ENCODE measurements at places on chromosomes 3 and 15.

- no peak for DNase-seq
These were observed 90.7 kb downstream of the IGF2BP2 start for GRCh38 chr3:185733980-185734724.

DNA sequence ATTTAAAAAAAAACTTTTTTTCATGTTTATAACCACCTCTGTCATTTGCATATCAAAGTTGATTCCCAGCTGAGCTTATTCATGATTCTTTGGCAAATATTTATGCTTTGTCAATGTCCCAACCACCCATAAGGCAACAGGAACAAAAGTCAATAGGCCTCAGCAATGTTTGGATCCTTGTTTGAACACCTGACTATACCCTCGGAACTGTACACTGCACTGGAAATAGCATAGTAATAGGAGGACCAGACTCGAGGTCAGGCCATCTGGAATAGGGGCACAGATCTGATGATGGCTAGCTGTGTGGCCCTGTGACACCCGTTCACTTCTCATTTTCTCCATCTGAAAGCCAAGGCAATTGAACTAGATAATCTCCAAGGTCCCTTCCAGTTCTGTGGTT is 301.7 kb upstream of the ATP11B start:
- DNase-seq: no peak

- no peak for DNase-seq
These were observed 248.2 kb upstream of the GPR149 start for GRCh38 chr3:154678041-154678654.

DNA sequence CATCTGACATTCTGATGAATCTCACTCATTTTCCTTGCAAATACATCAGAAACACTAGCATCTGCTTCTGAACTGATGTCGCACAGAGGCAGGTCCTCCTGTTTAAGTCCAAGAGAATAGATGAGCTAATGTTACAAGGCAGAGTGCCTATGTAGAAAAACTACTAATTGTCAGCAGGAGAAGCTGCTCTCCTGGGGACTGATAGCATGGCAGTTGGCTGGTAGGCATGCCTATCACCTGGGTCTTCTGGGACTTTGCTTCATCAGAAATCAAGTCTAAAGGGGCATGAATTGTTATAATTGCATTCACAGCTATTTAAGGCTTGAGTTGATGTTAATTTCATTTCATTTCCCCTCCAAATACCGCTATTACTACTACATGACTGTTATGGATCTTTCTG is 457.2 kb downstream of the RAP2B start:
- DNase-seq: no peak

DNA sequence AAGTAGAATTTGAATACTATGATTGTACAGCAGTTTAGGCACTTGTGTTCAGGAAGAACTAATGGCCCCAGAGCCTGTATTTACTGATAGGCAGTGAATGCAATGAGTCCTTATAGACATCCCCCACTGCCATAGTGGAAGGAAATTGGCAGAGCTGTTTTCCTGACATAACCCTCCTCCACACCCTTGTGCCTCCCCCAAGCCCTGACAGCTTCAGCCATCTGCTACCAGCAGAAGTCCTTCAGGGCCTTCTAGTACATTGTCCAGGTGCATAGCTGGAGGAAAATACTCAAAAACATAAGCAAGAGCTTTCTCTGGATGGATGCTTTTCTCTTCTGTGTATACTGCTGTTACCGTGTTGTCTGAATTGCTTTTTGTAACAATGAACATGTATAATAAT is 20.6 kb downstream of the ARHGAP31 start:
- DNase-seq: no peak

GRCh38 chr3:58323529-58324390 is 8.9 kb upstream of the PXK start:
- no peak for DNase-seq

GRCh38 chr3:42739401-42740158 is 33.5 kb downstream of the CCDC13 start:
- no peak for DNase-seq

DNA sequence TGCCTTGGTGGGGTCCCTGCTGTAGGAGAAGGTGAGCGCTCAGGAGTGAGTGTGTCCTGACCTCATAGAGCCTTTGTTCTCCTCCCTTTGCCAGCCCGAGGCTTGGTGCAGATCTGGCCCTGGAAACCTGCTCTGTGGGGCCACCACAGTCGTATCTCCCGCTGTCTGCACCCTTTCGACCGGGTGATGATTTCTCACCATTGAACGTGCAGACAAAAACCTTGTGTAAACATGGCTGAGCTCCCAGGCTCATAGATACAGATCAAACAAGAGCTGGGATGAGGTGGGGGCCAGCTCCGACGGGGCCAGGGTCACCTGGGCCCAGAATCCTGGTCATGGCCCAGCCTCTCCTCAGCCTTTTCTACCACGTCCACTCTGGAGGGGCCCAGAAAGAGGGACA is 34.6 kb upstream of the ESYT3 start:
- DNase-seq: no peak

GRCh38 chr3:28322464-28322863 is 26.1 kb upstream of the ZCWPW2 start:
- DNase-seq: no peak

DNA sequence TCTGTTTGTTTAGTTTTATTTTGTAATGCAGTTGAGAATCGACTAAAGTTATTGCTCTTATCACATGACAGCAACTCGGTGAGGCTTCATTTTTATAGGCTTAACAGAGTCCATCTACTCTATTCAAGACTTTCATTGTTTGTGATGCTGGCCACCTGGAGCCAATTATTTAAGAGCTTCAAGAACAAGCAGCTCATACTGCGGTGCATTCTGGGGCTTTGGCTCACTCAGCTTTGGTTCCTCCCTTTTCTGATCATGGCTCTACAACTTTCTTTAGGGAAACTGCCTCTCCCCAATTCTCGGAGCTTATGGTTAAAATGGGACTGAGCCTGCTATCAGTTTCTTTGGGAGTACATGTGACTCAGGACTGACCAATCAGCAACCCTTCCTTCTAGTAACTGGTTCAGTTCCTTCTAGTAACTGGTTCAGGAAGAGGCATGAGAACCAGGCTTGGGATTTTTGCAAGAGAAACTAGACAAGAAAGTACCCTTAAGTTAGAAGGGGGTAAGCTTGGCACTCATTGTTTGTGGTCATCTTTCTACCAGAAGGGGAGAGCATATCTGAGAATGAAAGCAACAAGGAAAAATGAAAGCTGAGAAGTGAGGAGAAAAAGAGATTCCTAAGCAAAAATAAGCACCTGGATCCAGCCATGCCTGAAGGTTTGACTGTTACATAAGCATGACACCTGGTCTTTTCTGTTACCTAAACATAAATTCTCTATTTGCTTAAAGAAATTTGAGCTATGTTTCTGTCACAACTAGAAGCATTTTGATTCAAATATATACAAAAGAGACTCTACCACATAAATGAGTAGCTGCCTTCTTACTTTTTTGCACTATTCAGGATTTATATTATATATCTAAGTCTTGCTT is 24.1 kb upstream of the ARHGEF3 start:
- DNase-seq: no peak

DNA sequence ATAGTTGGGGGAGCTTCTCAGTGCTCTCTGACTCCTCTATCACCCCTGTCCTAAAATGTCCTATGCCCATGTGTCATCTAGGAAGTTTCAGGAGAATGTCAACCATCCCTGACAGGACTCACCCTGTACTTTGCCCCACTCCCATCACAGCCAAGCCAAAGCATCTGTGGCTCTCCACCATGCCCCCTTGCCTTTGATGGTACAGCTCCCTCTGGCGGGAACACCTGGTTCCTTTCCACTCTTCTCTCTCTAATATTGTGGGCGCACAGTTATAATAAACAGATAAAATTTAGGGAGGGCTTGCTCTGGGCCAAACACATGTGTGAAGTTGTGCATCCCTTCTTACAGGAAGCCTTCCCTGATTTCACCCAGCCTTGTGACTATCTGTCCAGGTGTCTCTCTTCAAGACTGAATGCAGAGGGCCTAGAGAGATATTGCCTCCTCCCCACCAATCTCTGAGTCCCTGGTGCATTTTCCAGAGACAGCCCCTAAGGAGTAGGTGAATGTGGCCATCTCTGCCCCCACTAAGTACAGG is 62.8 kb downstream of the ISG20 start:
- DNase-seq: no peak

- no peak for DNase-seq
These were observed 189.9 kb downstream of the LPP start for GRCh38 chr3:188343894-188344293.

DNA sequence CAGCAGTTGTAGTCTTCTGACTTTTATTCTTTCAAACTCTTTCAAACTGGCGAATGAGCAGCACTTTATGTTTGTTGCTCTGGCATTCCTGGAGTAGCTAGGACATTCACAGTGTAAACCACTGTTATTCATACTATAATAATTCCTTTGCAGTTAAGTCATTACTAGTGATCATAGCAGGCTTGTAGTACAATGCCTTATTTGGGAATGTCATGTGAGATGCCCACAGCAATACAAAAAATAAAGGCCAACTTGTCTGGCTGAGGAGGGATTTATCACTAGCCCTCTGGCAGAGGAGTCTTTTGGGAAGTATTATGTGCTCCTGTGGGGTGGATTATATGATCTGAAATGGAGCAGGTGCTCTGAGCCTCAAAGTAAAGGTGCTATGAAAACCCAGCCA is 197.2 kb downstream of the VGLL3 start:
- no peak for DNase-seq

DNA sequence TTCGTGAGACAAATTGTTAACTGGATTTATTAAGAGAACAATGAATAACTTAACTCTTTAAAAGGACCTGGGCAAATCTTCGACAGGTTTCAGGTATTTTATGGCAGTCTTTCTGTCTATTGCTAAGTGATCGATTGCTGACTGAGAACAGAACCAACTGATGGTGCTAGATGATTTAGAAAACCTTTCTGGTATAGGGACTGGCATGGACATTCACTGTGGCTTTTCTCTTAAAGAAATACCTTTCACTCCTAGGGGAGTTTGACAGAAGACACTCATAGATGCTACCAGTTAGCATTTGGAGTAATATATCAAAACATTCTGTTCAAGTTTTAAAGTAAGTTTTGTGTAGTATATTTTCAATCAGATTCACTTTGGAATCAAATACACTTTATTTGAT is 654 bp downstream of the PPARG start:
- no peak for DNase-seq

GRCh38 chr3:99659951-99660350 is 21.6 kb downstream of the COL8A1 start:
- no peak for DNase-seq

GRCh38 chr3:182668541-182668940 is 124.8 kb upstream of the ATP11B start:
- no peak for DNase-seq

DNA sequence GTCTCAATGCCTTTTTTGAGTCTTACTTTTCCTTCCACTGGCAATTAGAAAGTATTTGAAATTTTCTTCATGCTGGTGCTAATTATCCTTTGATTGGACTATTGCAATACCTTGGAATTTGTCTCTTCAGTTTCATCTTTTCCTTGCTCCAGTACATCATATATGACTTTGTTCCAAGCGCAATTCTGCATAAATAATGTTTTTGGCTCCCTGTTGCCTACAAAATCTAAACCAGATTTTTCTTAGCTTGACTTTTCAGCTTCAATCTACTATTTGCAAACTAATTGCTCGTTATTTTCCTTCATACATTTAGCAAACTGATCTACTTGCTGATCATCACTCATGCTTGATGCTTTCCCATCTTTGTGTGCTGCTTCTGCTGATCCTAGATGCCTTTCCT is 230.8 kb upstream of the GPR149 start:
- no peak for DNase-seq

DNA sequence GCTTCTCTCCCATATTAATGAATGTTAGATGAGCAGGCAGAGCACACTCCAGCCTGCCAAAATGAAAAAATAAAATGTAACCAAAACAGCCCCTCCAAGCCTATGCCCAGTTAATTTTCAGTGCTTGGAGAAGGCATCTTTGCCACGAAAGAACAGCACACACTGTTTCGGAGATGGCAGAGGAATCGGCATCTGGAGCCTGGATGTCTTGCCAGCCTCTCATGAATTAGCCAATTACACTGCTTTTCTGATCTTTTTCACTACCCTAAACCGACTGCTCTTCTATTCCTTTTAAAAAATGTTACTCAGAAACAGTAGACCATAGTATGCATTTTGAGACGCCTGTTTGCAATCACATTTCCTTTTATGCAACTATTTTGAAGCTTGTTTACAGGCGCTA is 249.6 kb downstream of the TLE3 start:
- no peak for DNase-seq

DNA sequence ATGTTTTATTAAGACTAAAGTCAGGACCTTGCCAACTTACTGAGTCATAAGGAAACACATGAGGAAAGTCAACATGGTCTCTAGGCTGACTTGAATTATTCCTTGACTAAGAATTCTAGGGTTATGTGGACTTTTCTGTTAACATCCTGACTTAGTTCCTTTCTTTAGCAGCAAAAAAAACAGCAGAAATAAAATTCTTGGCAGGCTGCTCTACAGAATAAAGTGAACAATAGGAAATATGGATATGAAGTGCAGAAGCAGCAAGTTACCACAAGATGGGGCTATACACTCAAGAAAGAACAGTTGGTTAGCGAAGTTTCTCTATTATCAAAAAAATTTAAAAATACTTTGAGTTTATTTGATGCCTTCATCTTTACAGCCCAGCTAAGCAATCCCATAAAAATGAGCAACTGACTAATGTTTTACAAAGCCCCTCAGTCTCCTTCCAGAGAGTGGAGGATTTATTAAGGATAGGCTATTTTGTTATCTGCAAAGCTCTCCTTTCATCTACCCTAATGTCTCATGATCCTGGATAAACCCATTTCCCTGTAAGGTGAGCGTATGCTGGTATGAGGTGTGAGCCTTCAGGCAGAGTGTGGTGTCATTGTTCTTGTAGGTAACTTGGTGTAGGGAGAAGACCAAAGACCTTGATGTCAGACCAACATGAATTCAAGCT is 23.1 kb upstream of the MCCC1 start:
- no peak for DNase-seq

- no peak for DNase-seq
These were observed 297.1 kb downstream of the UACA start for GRCh38 chr15:70466305-70466704.

DNA sequence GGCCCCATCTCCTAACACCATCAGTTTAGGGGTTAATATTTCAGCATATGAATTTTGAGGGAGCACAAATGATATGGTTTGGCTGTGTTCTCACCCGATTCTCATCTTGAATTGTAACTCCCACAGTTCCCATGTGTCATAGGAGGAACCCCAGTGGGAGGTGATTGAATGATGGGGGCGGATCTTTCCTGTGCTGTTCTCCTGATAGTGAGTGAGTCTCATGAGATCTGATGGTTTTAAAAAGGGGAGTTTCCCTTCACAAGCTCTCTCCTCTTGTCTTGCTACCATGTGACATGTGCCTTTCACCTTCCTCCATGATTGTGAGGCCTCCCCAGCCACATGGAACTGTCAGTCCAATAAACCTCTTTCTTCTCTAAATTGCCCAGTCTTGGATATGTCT is 73.8 kb upstream of the TJP1 start:
- DNase-seq: no peak

GRCh38 chr15:41630616-41631217 is 29.5 kb upstream of the MGA start:
- DNase-seq: no peak

- DNase-seq: no peak
These were observed 66.6 kb downstream of the TGFBR2 start for GRCh38 chr3:30672959-30673358.

Data from CD8-positive, alpha-beta memory T cell (primary cell).